ENCODE measurements at places on chromosomes 6 and 20.

GRCh38 chr6:16562498-16562897, 198.8 kb downstream of the ATXN1 start:
- DNase-seq, result no peak

DNA sequence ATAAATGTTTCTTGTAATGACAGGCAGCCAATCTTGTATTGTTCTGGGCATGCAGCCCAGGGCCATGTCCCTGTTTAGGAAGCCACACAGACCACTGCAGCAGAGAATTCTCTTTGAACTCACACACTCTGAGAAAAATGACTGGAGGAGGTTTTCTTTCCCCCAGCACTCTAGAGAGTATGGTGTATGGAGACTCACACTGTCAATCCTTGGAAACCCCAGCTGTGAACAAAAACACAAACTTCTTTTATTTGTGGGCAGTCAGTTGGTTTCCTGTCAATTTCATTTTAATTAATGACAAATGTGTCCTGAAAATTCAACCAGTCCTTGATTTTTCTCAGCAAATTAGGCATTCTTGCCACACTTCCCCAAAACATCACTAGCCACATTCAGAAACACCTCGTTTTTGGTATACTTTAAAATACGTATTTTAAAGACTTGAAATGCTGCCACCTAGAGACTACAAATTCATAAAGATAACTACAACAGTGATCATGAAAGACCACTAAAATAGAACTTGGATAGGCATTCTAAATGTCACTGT, 52.9 kb upstream of the UFL1 start:
- no peak for DNase-seq

GRCh38 chr20:18225632-18226031, 62.7 kb upstream of the ZNF133 start:
- no peak for DNase-seq

GRCh38 chr6:53391170-53391569, 42.4 kb upstream of the ELOVL5 start:
- DNase-seq, result no peak

DNA sequence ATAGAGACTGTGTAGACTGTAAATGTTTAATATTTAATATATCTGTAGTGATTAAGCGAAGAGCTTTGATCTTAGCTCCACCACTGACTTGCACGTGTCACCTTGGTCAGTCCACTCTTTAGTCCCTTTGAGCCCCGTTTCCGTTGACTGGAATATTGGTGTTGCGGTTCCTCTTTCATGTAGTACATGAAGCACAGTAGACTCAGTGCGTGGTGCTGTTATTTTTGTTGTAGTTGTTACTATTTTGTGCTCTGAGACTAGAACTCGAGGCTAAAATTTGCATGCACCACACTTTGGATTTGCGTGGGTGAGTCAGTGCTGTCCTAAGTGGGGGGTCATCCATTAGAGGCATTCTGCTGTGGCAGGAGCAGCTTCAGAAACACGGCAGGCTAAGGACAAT, 291.4 kb downstream of the QKI start:
- no peak for DNase-seq

DNA sequence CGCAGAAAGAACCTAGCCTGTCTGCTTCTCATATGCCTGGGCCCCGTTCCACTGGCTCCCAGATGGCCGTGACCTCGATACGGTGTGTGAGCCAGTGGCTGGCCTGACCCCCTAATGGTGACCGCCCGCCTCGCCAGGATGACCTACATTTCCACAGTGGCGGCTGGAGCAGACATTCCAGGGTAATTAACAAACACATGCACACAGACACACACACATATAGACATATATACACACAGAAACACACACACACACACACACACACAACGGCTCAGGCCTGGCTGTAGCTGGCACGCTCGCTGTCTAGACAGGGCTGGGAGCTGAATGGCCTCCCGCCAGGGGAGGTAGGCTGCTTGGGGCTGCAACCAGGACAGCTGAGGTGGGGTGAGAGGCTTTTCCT, 227.1 kb downstream of the ANKRD60 start:
- no peak for DNase-seq

DNA sequence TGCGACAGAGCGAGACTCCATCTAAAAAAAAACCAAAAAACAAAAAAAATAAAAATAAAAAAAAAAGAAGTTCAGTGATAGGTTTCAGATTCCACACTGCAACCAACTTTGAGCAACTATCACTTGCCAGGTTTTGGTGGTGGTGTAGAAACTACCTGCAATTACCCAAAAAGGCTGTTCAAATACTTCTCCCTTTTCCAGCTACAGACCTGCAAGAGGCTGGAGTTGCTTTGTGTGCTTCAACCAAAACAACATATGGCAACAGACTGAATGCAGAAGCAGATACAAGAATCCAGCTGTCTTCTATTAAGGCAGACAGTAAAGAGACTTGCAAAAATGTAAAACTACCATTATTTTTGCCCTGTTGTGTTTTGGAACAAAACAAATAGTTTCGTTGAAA, 9.3 kb upstream of the BCAS1 start:
- DNase-seq, result no peak

GRCh38 chr6:74735304-74735703, 470.5 kb downstream of the COL12A1 start:
- DNase-seq, result no peak

- DNase-seq, result no peak
Measured at GRCh38 chr20:18289306-18289705, 979 bp downstream of the ZNF133 start.

GRCh38 chr6:19972221-19972620, 135.1 kb downstream of the ID4 start:
- no peak for DNase-seq

DNA sequence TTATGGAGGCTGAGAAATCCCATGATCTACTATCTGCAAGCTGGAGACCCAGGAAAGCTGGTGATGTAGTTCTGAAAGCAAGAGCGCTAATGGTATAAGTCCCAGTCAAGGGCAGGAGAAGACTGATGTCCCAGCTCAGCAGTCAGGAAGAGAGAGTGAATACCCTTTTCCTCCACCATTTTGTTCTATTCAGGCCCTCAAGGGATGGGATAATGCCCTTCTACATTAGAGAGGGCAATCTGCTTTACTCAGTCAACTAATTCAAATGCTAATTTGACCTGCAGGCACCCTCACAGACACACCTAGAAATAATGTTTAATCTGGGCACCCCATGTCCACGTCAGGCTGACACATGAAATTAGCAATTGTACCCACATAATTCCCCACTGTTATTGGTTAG, 10.8 kb upstream of the FYN start:
- DNase-seq, result no peak

DNA sequence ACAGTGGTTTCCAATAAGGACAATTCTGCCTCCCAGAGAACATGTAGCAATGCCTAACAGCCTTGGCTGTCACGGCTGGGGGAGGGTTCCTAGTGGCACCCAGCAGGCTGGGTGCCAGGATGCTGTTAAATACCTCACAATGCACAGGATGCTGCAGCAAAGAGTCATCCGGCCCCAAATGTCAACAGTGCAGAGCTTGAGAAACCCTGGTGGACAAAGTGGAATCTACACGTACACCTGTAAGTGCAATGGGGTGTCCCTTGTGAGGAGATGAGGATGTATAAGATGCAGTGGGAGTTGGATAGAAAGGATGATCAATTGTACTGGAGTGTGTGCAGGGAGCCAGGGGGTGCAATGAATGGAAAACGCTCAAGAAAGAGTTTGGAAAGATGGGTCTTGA, 142.4 kb downstream of the FNDC1 start:
- DNase-seq, result no peak

DNA sequence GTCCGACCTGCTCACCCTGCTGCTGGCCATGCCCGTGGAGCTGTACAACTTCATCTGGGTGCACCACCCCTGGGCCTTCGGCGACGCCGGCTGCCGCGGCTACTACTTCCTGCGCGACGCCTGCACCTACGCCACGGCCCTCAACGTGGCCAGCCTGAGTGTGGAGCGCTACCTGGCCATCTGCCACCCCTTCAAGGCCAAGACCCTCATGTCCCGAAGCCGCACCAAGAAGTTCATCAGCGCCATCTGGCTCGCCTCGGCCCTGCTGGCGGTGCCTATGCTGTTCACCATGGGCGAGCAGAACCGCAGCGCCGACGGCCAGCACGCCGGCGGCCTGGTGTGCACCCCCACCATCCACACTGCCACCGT, 885 bp downstream of the NTSR1 start:
- DNase-seq, result no peak

- no peak for DNase-seq
Measured at GRCh38 chr6:16633961-16634360, 127.3 kb downstream of the ATXN1 start.

- DNase-seq, result peak; percentile 59
Measured at GRCh38 chr6:111605100-111605751, 452 bp downstream of the TRAF3IP2 start.

- no peak for DNase-seq
Measured at GRCh38 chr6:170371080-170371479, 64.5 kb downstream of the FAM120B start.

- DNase-seq, result no peak
Measured at GRCh38 chr20:12699374-12700228, 309.2 kb upstream of the SPTLC3 start.

- no peak for DNase-seq
Measured at GRCh38 chr20:37804584-37805566, 98.1 kb upstream of the VSTM2L start.

DNA sequence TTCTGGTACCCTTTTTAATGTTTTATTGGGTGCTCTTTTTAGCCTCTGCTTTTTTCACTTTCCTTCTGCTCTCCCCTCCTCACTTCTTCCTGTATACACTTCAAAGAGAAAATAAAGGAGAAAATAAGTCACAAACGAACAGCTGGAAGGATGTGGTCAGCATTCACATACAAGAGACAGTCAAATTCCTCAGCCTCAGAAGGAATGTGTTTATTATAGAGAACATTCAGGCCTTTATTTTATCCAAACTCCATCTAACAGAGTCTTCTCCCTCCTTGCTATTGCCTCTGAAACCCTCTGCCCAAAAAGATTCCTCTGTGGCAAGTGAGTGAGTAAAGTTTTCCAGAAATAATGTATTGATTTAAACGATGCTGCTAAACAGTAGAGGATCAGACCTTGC, 490.4 kb downstream of the FRK start:
- DNase-seq, result no peak

DNA sequence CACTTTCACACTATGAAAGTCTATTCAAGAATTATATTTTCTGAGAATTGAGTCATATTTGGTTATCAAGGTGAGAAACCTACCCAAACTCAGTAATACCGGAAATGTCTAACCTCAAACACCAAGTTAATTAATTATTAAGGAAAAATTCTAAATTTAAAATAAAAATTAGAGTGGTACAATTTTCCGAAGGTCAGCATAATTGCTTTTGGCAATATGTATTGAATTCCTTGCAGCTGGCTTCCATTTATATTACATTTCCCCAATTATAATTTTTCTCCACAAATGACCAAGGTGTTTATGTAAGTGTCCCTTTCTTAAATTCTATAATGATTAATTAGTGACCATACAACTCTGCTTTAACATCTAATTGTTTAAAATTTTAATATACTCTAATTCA, 316.0 kb upstream of the IRAK1BP1 start:
- DNase-seq, result no peak

DNA sequence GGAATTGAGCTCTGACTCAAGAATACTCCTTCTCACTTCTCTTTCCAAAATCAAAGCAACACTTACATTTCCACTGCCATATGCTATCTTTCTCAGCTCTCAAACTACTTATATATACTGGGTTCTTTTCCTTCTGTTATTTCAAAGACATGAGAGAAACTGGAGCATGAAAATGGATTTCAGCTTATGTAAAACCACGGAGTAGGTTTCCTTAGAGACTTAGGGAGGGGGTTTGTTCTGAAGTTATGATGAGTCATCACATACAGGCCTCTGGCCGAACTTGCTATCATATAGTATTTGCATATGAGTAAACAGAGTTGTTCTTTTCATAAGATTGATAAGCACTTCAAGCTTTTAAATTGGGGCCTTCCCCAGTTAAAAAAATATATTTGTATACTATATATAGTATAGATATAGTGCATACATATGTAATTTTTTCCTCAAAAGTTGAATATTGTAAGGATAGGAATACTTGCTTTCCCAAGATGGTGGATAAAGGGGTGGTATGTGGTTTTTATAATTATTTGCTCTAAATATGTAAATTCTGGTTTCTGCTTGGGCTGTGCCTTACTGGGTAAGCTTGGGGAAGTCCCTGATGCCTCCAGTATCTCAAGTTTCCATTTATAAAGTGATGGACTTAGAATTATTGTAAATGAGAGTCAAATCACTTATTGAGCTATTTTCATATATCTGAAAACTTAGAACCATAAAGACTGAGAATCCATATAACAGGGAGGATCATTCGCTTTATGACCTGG, 273.9 kb downstream of the RFPL4B start:
- no peak for DNase-seq

- DNase-seq, result no peak
Measured at GRCh38 chr6:46888031-46888430, 33.7 kb downstream of the ADGRF5 start.

GRCh38 chr6:72669324-72669723, 47.5 kb downstream of the KCNQ5 start:
- DNase-seq, result no peak

DNA sequence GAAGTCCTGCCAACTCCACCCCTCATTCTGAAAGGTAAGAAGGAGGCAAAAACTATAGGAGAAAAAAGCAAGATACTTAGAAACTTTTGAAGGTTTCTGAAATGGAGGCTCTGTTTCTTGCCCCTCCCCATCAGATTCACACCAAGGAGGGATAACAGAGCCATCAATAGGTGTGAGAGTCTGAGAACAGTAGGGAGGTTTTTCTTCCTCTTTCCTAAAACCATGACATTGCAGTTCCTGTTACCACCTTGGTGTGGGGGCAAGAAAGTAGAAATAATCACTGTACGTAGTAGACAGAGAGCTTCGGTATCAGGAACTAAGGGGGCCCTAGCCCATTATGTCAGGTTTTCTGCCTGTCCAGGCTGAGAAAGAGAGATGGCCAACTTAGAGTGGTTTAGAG, 333.3 kb upstream of the SYNCRIP start:
- no peak for DNase-seq

DNA sequence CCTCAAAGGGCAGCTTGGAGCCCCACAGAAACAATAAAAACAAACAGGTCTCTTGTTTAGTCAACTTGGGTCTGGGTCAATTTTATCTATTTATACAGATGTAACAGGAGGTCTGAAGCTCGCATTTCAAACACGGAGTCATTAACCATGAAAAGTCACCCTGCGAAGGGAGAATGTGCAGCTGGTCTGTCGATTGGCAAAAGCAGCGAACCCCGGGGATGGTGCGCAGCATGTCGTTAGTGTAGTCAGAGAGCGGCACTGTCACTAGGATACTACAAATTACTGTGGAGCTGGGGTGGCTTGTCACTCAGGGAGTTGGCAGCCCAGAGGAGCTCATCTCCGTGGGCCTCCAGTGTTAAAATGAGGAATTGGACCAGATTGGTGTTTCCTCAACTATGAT, 190.4 kb upstream of the ARG1 start:
- no peak for DNase-seq

- DNase-seq, result no peak
Measured at GRCh38 chr20:53216478-53216855, 244.3 kb downstream of the TSHZ2 start.

- DNase-seq, result no peak
Measured at GRCh38 chr20:57657535-57658446, 37.6 kb upstream of the ZBP1 start.

- no peak for DNase-seq
Measured at GRCh38 chr6:30819297-30819917, 64.9 kb upstream of the DDR1 start.

- DNase-seq, result no peak
Measured at GRCh38 chr6:1724124-1724523, 114.4 kb downstream of the FOXC1 start.

GRCh38 chr6:1758076-1758679, 148.5 kb downstream of the FOXC1 start:
- no peak for DNase-seq
